ENCODE measurements at places on chromosomes 12 and 14.

DNA sequence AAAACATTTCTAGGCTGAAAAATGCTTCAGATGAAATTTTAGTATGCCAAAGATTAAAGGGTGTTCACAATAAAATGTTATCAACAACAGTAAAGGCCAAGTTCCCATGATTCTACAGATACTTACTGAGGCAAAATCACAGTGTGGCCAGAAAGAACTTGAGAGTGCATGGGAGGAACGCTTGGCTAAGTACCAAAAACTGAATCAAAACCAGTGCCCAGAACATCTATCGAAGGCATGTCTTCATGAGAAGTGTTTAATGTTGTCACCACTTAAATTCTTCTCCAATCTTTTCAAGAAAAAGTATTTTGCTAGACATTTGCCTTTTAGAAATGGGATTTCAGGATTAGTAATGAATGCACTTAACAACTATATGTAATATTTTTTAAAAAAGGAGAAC, 41.5 kb downstream of the KIF21A start:
- no peak for DNase-seq

DNA sequence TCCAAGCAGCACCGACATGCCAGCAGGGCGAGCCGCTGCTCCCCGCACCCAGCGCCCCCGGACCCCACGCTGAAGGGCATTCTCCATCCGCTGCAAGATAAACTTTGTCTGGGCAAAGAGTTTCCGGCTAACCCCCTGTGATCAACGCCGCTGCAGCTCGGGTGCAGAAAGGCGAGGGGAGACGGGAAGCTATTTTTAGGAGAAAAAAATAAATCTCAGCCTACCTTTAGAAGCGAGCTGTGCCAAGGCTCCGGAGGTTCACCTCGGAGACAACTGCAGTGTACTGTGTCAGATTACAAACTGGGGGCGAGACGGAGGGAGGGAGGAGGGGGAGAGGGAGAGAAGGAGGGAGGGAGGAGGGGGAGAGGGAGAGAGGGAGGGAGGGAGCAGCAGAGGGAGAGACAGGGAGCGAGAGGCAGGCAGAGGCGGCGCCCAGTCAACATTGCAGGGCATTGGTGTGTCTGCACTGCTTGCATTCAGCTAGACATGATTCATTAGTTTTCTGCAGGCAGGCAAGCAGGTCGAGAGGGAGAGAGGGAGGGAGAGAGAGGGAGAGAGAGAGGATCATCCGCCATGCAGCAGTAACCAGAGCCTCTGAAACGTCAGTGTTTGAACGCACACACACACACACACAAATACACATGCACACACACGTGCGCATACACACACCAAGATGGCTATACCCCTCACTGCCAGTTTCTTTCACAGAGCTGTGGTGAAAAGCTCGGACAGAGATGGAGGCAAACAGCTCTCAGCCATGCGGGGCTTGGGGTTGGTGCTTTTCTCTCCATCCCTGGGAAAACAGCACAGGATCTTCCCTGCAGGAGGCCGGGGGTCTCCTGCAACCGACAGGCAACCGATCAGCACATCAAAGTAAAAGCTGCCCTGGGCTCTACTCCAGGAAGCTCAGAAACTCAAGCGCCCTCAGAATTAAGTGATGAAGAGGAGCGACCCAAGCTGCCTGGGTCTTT, at the start of gene RIMBP2:
RIMBP2 (minus strand) TSS at position 302 of the 971 bp plus-strand sequence. CDS start 237,286 bp downstream, outside the sequence.
- peak; percentile 9 for DNase-seq

DNA sequence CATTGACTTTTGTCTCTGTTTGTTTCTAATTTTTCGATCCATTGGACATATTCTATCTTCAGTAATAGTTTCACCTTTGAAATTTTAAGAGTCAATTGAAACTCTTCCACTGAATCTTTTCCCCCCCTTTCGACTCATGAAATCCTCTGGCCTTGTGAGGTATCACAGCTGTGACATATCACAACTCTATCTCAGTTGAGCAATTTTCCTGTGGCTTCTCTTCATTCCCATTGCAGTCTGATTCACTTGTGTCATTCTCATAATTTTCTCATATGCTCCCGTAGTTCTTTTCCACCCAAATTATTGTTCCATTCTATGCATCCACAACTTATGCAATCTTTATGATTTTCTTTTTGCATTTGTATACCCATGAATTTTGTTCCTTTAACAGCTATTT, 261.6 kb downstream of the DACT1 start:
- no peak for DNase-seq

DNA sequence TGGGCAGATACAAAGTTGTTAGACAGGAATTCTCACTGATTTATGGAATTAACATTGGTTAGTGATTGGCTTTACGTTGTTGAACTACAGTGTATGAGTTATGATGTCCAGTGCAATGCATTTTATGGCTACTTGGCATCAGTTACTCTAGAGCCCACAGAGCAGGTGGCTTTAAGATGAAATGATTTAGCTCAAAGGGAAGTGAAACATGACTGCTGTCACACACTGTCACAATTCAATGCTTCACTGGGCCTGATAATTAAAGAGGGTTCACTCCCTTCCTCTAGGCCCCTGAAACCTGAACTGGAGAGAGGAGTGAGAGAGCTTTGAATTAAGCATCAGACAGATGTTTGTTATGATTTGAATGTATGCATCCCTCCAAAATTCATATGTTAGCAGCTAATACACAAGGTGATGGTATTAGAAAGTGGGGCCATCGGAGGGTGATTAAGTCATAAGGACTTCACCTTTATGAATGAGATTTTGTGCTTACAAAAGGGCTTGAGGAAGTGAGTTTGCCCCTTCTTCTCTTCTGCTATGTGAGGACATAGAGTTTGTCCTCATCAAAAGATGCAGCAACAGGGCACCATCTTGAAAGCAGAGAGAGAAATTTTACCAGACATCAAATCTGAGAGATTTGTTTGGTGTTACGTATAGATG, 175.8 kb upstream of the GRIN2B start:
- no peak for DNase-seq

- no peak for DNase-seq
These were observed 525.8 kb upstream of the FBXO33 start for GRCh38 chr14:39957987-39958386.

Measured in globus pallidus (tissue), 1 donor.